Inflammatory macrophage (primary cell): ENCODE measurements at places on chromosomes 5 and 9.

GRCh38 chr9:137286975-137287383, 9.5 kb downstream of the TOR4A start:
- peak; percentile 57 for DNase-seq

GRCh38 chr5:1294835-1295649, at the start of gene TERT:
TSS of gene TERT (minus strand) at chr5:1295068. CDS start at chr5:1294989, 79 bp downstream.
- DNase-seq = no peak

- no peak for DNase-seq
These were observed 1279.9 kb upstream of the DMAC1 start for GRCh38 chr9:9079473-9079872.

GRCh38 chr9:99092643-99093491, 12.0 kb upstream of the TGFBR1 start:
- no peak for DNase-seq

DNA sequence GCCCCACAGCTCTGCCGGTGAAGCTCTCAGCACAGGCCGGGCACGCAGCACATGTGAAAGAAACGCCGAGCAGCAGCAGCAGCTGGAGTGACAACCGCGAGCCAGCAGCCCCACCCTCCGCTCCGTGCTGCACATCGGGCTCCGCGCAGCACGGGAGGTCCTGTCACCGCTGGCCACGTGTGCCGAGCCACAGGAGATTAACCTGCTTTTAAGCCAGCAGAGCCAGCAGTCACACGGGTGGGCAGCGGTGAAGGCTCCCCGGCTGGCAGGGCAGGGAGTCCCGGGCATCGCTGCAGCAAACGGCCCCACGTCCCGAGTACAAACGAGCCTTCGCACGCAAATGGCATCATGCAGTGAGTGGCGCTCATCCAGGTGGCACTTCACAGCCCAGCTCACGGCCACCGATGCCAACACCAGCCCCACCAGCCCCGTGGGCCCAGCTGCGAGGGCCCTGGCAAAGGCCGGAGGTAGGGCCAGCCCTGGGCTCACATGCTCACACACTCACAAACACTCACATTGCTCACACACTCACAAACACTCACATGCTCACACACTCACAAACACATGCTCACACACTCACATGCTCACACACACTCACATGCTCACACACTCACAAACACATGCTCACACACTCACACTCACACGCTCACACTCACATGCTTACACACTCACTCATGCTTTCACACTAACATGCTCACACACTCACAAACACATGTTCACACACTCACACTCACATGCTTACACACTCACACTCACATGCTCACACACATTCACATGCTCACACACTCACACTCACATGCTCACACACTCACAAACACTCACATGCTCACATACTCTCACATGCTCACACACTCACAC, 11.1 kb downstream of the CCDC187 start:
- DNase-seq = no peak

- DNase-seq = no peak
These were observed 46.4 kb downstream of the SNCAIP start for GRCh38 chr5:122358372-122358979.

GRCh38 chr5:125483609-125484008, 737.2 kb upstream of the ZNF608 start:
- DNase-seq = no peak

DNA sequence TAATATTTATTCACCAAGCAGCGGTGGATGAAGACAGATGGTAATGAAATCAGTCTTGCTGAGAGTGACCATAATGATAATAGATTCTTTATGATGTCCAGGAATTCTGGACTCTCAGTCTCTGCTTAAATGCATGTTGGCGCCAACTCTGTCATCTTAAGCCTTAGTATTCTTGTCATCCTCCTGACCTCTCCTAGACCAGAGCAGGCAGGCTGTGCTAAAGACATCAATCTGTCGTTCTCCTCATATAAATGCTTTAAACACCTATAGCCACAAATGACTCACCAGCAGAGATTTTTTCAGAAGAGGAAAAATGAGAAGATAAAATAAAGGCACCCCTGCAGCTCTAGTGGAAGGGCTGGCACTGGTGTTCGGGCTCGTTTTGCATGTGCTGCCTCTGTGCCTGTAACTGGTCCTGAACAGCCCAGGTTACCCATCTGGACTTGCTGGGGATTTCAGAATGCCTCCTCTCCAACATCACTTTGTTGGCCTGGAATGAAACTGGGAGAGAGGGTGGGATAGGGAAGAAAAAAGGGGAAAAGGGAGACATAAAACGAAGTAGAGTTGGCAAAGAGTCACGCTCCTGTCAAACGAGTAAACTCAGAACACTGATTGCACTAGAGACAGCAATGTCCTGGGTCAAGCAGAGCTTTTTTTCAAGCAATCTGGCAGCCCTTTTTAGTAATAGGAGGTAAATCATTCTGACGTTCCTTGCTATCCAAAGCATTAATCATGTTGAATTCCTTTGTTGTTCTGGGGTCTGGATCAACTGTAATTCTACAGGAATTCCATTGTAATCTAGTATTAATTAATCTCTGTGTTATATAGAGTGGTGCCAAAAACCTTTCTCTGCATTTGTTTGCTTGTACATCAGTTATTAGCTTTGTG, 195.5 kb upstream of the CLINT1 start:
- DNase-seq = no peak
